ENCODE measurements at places on chromosomes 7 and 10.

- DNase-seq = no peak
Observed at GRCh38 chr7:21345361-21345760, 82.5 kb upstream of the SP4 start.

DNA sequence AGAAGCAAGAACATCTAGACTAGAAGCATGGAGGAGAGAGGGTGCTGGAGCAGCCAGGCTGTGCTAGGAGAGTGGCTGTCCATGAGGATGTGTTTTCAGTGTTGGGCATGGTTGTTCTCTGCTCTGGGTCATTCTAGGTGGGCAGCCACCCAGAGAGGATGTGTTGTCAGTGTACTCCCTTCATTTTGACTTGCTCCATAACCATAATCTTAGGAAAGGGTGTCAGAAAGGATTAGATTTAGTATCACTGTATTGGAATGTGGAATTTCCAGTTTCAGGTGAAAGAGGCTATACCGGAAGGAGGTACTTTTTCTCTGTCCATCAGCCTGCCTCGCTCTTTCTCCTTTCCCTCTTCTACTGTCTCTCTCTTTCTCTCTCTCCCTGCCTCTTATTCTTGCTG, 474.5 kb upstream of the PODXL start:
- no peak for DNase-seq

- no peak for DNase-seq
Observed at GRCh38 chr7:144674550-144674949, 161.3 kb downstream of the TPK1 start.

DNA sequence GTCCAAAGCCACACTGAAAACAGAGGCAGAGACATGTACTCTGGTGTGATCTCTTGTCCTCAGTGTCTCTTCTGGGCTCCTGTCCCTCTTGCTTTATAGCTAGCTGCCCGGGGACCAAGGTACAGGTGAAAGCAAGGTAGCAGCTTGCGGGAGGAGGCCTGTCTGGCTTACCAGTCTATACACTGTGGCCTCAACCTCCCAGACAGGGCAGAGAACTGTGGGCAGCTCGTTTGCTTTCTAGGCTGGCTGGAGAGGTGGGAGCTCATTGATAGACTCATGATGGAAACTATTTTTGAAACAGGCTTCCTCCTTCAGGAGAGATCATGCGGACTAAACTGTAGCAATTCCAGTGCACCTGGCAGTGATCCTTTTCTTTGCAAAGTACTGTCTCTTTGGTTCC, 4.6 kb downstream of the CYREN start:
- DNase-seq = no peak

- DNase-seq = no peak
Observed at GRCh38 chr10:49008091-49008490, 68.5 kb upstream of the LRRC18 start.

DNA sequence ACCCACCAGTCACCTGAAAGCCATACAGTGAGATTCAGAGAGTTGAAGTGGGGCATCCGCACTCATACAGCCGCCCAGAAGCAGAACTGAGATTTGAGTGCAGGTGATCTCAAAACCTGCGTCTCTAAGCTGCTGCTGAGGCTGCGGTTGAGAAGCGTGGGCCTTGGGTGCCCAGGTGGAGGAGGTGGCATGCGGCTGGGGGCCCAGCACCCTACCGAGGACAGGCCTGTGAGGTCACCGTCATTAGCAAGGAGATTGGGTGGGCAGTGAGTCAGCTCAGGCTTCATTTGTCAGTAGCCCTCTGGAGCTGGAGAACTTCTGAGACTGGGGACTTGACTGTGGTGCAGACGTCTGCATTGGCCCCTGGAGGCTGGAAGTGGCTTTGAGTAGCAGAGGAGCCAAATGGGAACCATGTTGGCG, 29.8 kb downstream of the ZMIZ1 start:
- DNase-seq = no peak

DNA sequence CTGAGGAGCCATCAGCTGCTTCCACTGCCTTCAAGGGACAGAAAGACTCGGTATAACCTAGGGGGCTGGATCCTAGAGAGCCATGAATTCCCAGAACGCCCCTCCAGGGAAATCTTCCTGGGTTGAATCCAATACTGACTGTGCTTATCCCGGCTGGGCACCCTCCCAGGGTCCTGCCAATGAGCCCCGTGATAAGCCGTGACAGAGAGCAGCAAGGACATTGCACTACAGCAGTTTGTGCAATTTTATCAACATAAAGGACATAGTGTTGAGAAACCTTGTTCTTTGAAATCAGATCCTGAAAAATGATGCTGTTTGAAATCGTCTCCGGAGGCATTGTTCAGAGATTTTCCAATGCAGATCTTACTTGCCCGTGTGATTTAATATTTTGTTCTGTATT, 18.8 kb downstream of the AKR1B1 start:
- no peak for DNase-seq

- no peak for DNase-seq
Observed at GRCh38 chr10:15035385-15036301, 8.1 kb upstream of the OLAH start.

DNA sequence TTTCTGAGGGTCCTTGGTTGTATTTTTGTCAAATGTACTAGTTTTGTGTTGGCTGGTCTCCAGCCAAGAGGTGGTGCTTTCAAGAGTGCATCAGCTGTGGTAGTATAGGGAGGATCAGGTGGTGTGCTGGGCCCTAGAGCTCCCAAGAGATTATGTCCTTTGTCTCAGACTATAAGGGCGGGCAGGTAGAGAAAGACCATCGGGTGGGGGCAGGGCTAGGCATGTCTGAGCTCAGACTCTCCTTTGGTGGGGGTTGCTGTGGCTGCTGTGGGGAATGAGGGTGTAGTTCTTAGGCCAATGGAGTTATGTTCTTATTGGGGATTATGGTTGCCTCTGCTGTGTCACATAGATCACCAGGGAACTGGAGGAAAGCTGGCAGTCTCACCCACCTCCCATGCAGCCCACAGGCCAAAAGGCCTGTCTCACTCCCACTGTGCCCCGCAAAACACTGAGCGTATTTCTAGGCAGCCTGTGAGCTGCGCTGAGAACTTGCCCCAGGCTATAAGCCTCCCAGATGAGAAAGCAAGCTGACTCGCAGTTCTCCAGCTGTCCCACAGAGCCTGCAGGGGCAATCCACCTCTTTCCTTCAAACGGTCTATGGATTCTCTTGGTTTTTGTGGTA, 1066.7 kb downstream of the GRM8 start:
- no peak for DNase-seq

GRCh38 chr7:121167971-121168370, 160.8 kb upstream of the WNT16 start:
- DNase-seq = no peak

GRCh38 chr7:139620676-139621344, 97.3 kb downstream of the CLEC2L start:
- DNase-seq = no peak

DNA sequence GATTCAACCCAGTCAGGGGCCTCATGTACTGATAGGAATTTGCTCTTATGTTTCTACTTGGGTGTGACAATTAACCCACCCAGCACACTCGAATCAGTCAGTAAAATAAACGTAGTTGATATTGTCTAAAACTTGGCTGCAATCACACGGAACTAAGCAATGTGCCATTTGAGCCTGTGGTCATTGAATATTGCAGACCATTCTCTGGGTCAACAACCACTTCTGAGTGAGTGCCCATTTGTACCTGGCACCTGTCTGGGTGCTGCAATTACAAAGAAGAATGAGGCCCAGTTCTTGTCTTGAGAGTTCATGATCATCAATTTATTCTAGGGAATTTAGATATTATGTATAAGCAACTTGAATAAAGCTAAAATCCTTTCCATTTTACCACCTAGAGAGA, 29.8 kb downstream of the NPY start:
- DNase-seq = no peak

- no peak for DNase-seq
Observed at GRCh38 chr7:21754963-21755362, 190.7 kb downstream of the CDCA7L start.

DNA sequence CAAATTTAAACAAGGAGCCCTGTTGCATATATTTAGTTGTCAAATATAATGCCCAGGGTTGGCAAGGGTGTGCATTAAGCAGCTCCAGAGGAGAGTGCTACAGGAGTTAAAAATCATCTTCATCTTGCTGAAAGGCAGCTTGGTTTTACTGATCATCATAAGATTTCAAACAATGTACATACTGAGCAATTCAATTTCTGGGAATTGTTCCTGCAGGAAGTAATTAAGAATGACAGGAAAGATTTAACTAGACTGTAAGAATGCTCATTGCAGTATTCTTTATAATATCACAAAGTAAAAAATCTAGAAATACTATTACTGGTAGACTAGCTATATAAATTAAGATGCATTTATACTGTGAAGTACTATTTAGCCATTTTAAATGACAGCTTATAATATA, 153.6 kb downstream of the DYNC1I1 start:
- DNase-seq = no peak

DNA sequence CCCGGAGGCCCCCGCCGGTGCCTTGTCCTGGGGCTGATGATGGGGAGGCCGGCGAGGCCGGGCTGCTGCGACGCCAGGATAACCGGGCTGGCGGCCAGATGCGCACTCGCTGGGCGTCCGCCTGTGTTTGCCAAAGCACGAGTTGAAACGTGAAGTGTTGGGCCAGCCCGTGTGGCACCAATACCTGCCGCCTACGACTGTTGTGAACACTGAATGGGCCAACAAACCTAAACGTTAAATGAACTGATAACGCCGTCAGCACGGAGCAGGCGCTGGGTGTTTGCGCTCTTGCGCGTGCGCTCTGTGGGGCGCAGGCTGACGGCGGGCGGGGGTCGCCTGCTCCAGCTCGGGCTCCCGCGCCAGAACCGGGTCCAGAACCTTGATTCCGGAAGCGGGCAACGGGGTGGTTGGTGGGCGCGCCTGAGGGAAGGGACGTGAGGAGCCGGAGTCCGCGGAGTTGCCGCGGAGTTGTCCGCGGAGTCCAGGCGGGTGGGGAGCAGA, 658 bp downstream of the CYP2E1 start:
- DNase-seq = no peak

- DNase-seq = no peak
Observed at GRCh38 chr7:106177300-106177690, 65.2 kb upstream of the SYPL1 start.

GRCh38 chr7:138975343-138976104, 5.7 kb downstream of the KIAA1549 start:
- no peak for DNase-seq

GRCh38 chr7:77442636-77443035, 26.5 kb upstream of the GSAP start:
- no peak for DNase-seq

- no peak for DNase-seq
Observed at GRCh38 chr7:110454713-110455112, 636.2 kb upstream of the LRRN3 start.

DNA sequence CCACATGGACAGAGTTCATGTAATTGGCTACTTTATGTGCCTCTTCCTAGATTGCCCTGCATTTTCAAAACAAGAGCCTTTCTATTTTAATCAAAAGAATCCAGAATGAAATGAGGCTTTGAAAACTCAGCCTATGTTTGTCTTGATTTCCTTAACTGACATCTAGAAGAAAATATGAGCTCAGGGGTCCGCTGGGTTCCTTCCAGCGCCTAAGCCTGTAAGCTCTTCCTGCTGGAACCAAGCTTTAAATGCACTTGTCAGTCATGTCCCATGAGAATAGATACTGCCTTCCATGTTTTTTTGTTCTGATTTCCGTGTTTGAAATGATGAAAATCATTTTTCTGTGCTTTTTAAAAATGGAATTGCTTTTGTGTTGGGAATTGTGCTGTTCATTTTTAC, 74.2 kb downstream of the EGFR start:
- no peak for DNase-seq

GRCh38 chr10:62860946-62861345, 44.8 kb upstream of the EGR2 start:
- DNase-seq = no peak

GRCh38 chr7:107530751-107531150, 33.0 kb downstream of the COG5 start:
- no peak for DNase-seq

DNA sequence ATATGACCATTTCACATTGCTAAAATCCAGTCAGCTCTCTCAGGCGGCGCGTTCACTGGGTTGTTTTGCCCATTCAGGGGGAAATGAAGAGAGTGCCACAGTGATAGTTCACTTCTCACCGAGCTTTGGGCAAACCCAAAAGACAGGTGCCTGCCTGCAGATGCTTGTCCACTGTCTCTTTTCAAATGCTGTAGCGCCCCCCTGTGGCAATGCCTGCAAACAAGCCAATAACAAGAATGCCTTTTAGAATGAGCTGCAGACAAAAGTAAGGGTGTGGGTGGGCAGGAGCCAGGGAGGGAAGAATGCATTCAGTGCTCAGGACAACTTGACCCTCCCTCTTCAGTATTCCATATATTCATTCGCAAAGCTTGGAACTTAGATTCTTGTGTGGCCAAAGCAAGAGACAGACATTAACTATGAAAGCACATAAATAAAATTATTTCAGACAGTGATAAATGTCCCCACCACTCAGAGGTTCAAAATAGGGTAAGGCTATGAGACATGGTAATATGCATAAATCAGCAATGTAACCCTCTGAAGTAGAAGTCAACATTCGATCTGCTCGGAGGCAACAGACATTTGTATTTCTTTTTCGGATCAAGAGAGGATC, 86.9 kb downstream of the JAZF1 start:
- DNase-seq = no peak

GRCh38 chr7:155815332-155816191, 3.3 kb upstream of the SHH start:
- DNase-seq = no peak

- DNase-seq = no peak
Observed at GRCh38 chr7:90568213-90568612, 27.9 kb upstream of the CDK14 start.

GRCh38 chr10:64093946-64094535, 572.8 kb downstream of the REEP3 start:
- no peak for DNase-seq

GRCh38 chr7:16419859-16420258, 1.5 kb downstream of the CRPPA start:
- DNase-seq = no peak

GRCh38 chr7:34445653-34446052, 212.4 kb upstream of the NPSR1 start:
- no peak for DNase-seq

GRCh38 chr10:32132357-32132946, 76.2 kb upstream of the KIF5B start:
- DNase-seq = no peak

- DNase-seq = no peak
Observed at GRCh38 chr10:124990671-124991625, 49.0 kb downstream of the ZRANB1 start.

GRCh38 chr7:150896562-150897209, 44.4 kb downstream of the AOC1 start:
- no peak for DNase-seq

DNA sequence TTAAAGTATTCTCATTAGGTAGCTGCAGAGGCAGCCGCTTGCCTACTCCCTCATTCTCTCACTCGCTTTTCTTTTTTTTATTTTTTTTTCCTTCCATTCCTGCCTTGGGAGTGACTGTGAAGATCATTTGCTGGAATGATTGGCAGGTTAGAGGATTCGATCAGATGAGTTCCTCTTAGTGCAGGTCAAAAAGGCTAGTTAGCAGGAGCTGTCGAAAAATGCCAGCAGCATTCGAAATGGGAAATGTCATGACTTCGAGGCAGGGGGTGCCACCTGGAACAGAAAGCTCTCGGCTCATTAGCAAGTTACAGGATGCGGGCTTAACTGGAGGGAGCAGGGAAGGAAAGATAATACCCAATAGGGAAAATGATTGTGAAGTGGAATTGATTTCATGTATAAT, 137.5 kb upstream of the FZD1 start:
- no peak for DNase-seq

All from AG09309 (cell line).